ENCODE measurements at places on chromosomes 11 and 22. TPM values are rescaled to one million over a fixed set of nuclear protein-coding genes. Genes with fewer than 3 reads are reported as not detected.
A peak's percentile ranks its signal among the peaks of the same experiment; 100 is the strongest.

GRCh38 chr11:90134478-90135003 is at the start of gene NAALAD2:
Gene NAALAD2, plus strand, starts transcription at chr11:90134663. Its CDS starts 96 bp downstream, at chr11:90134759.
- DNase-seq, result peak; percentile 3
- no peaks in the 10 kb centered on the region for H3K4me1 ChIP-seq
- H3K36me3 ChIP-seq, result no peaks in the 10 kb centered on the region
- no peak within 1 kb of the TSS for H3K27ac ChIP-seq
- peaks cover 3% of the 10 kb centered on the region for H3K27me3 ChIP-seq

- no peak for DNase-seq
- H3K4me3 ChIP-seq, result no peak overlapping the region
- no peak overlapping the region for H3K27ac ChIP-seq
- no peaks in the 10 kb centered on the region for H3K4me1 ChIP-seq
Measured at GRCh38 chr11:71173709-71174108, 78.7 kb downstream of the SHANK2 start.

- no peak overlapping the region for H3K4me3 ChIP-seq
- H3K4me1 ChIP-seq, result no peaks in the 10 kb centered on the region
- peaks cover 5% of the 10 kb centered on the region for H3K27me3 ChIP-seq
Measured at GRCh38 chr22:50030297-50031188, 18.0 kb upstream of the IL17REL start.

GRCh38 chr11:120643284-120643683 is 131.7 kb downstream of the GRIK4 start:
- H3K4me1 ChIP-seq, result no peaks in the 10 kb centered on the region
- H3K36me3 ChIP-seq, result no peaks in the 10 kb centered on the region
- no peak for DNase-seq
- H3K27me3 ChIP-seq, result no peaks in the 10 kb centered on the region

- DNase-seq, result no peak
- H3K4me3 ChIP-seq, result no peak overlapping the region
- H3K4me1 ChIP-seq, result no peaks in the 10 kb centered on the region
- no peaks in the 10 kb centered on the region for H3K27me3 ChIP-seq
Measured at GRCh38 chr22:34588871-34589545, 476.9 kb upstream of the ISX start.

- no peak for DNase-seq
- no peak overlapping the region for H3K27ac ChIP-seq
- no peaks in the 10 kb centered on the region for H3K27me3 ChIP-seq
- no peak overlapping the region for H3K4me3 ChIP-seq
- H3K4me1 ChIP-seq, result no peaks in the 10 kb centered on the region
Measured at GRCh38 chr11:29809121-29809520, 207.7 kb downstream of the KCNA4 start.

GRCh38 chr22:46625113-46625842 is 5.1 kb downstream of the GRAMD4 start:
- H3K36me3 ChIP-seq, result no peaks in the 10 kb centered on the region
- H3K27ac ChIP-seq, result no peak overlapping the region
- no peak for DNase-seq
- peaks cover under 1% of the 10 kb centered on the region for H3K4me1 ChIP-seq

DNA sequence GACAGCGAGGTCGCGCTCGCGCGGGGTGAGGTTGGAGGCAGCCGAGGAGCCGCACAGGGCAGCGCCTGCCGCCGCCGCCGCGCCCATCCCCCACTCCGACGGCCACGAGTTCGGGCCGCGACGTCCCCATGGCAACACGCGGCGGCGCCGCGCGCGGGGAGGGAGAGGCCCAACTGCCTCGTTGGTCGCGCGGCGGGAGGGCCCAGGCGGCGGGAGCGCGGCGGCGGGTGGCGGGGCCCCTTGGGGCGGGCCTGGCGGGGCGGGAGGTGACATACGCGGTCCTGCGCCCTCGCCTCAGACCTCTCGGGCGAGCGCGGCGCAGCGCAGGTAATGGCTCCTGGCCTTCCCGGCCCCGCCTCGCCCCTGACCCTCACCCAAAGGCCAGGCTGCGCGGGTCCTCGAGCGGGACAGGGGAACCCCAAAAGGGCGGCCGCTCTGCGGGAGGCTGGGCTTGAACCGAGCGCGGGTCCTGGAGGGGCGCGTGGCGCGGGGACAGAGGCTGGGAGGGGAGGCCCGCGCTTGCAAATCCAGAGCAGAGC is at the start of gene DEUP1:
TSS of gene DEUP1 (plus strand) at position 297 of the 539 bp plus-strand sequence. CDS start 1,518 bp downstream, outside the sequence.
- H3K36me3 ChIP-seq, result no peaks in the 10 kb centered on the region
- H3K27ac ChIP-seq, result no peak within 1 kb of the TSS
- no peaks in the 10 kb centered on the region for H3K4me1 ChIP-seq
- peak within 1 kb of the TSS; percentile 1 for H3K4me3 ChIP-seq

Gene PARVG
- 3.6 TPM for total RNA-seq

Gene APOA1
- total RNA-seq, result 35.8 TPM

Gene DDI1
- total RNA-seq, result not detected

Gene NUP50
- total RNA-seq, result 18.0 TPM

Measured in gastrocnemius medialis (tissue), 4 donors.